ENCODE measurements at places on chromosomes 1 and 21. TPM values are rescaled to one million over a fixed set of nuclear protein-coding genes. Genes with fewer than 3 reads are reported as not detected.

- DNase-seq: no peak
These were observed 15.4 kb upstream of the GPR37L1 start for GRCh38 chr1:202107321-202107761.

DNA sequence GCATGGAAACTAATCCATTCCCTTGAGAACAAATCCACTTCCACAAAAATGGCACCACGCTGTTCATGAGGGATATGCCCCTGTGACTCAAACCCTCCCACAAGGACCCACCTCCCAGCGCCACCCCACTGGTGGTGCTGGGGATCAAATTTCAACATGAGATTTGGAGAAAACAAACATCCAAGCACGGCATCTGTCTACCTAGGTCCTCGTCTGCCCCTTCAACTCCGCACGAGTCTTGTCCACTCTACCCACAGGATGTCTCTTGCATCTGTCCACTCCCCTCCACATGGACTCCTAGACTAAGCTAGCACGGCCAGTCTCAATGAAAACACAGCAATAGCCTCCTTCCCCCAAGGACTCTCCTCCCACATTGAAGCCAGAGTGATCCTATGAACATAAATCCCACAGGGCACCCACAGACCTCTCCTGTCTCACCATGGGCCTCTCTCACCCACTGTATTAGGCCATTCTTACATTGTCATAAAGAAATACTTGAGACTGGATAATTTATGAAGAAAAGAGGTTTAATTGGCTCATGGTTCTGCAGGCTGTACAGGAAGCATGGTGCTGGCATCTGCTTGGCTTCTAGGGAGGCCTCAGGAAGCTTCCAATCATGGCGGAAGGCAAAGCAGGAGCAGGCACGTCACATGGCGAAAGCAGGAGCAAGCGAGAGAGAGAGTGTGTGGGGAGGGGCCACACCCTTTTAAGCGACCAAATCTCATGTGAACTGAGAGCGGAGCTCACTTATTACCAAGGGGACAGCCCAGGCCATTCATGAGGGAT lies 101.4 kb downstream of the TOMM20 start:
- DNase-seq: no peak

Gene GUCA2A
- total RNA-seq: not detected

DNA sequence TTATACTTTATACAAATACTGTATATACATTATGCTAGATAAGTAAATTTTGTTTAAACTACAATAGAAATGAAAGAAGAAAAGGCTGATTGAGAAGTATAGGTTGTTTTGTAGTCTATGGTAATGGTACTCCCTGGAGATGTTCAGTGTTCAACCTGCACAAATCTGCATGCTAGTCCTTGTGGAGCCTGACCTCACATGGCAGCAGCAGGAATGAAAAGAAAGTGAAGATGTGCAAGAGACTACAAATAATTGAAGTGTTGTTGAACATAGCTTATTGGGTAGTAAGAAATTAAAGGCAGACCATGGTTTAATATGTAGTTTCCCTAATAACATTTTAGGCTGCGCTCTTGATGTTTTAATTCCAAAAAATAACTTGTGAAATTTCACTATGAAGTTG lies 201.2 kb downstream of the TGFB2 start:
- DNase-seq: no peak

- DNase-seq: no peak
These were observed 31.5 kb downstream of the OLIG1 start for GRCh38 chr21:33101300-33101911.

GRCh38 chr1:71635568-71635967 lies 554.7 kb upstream of the ZRANB2 start:
- no peak for DNase-seq

Gene ST6GALNAC5
- total RNA-seq: 24.8 TPM

DNA sequence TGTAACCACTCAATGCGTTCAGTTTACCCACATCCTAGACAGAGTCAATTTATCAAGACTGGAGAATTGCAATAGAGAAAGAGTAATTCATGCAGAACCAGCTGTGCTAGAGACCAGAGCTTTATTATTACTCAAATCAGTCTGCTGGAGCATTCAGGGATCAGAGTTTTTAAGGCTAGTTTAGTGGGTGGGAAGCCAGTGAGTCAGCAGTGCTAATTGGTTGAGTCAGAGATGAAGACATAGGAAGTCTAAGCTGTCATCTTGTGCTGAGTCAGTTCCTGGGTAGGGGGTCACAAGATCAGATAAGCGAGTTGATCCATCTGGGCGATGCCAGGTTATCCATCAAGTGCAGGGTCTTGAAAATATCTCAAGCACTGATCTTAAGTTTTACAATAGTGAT lies 499.6 kb downstream of the MRPL39 start:
- peak; percentile 49 for DNase-seq

Gene FAM167B
- total RNA-seq: 0.18 TPM

DNA sequence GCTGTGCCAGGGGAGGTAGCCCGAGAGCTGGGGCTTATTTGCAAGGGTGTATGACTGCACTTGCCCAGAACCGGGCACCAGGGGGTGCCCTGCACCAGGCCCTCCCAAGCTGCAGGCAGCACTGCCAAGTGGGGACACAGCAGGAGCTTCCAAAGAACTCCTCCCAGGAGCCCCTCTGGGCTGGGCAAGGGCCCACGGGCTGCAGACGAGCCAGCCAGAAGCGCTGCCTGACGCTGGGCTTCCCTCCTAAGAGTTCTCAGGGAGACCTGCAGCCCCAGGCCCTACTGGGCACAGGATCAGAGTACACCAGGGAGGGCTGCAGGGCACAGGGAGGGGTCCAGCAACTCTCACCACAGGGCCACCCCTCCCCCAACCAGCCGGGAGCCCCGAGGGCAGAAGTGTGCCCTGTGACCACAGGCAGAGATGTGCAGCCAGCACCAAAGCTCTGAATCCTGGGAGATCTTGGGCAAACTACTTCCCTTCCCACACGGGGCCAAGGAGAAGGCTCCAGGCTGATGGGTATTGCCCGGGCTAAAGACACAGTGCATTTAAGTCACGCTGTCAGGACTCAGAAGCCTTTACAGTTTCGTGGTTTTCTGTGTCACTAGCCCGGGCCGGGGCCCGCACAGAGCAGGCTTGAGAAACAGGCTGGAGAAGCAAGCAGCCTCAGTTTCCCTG lies 63.4 kb downstream of the KCNAB2 start:
- DNase-seq: no peak

Gene IFI44L
- 31.8 TPM for total RNA-seq

GRCh38 chr1:115325874-115326273 lies 12.2 kb downstream of the NGF start:
- no peak for DNase-seq

GRCh38 chr1:172662464-172663109 lies 3.7 kb downstream of the FASLG start:
- DNase-seq: peak; percentile 70

Gene HES5
- total RNA-seq: 0.85 TPM

- no peak for DNase-seq
These were observed 33.1 kb upstream of the EXOSC10 start for GRCh38 chr1:11132563-11133293.

GRCh38 chr1:158422212-158422611 lies 3.8 kb downstream of the OR10K2 start:
- no peak for DNase-seq

DNA sequence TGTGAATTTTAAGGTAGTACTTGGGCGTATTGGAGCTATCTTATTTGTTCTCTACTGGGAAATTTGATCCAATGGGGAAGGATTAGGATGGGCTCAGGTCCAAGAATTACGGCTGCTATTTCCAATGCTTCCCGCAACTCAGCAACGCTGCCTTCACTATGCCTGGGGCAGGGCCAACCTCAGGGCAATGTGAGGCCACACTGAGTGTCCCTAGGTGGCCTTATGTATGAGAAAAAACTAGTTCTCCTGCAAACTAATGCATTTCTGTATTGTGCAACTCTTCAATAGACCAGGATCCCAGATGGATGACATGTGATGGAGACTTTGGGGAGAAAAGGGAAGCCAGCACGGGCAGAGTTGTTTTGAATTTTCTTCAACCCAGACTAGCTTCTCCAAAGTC lies 168.1 kb downstream of the DUSP10 start:
- no peak for DNase-seq

- no peak for DNase-seq
These were observed 62.5 kb downstream of the PRKAB2 start for GRCh38 chr1:147109762-147110161.

DNA sequence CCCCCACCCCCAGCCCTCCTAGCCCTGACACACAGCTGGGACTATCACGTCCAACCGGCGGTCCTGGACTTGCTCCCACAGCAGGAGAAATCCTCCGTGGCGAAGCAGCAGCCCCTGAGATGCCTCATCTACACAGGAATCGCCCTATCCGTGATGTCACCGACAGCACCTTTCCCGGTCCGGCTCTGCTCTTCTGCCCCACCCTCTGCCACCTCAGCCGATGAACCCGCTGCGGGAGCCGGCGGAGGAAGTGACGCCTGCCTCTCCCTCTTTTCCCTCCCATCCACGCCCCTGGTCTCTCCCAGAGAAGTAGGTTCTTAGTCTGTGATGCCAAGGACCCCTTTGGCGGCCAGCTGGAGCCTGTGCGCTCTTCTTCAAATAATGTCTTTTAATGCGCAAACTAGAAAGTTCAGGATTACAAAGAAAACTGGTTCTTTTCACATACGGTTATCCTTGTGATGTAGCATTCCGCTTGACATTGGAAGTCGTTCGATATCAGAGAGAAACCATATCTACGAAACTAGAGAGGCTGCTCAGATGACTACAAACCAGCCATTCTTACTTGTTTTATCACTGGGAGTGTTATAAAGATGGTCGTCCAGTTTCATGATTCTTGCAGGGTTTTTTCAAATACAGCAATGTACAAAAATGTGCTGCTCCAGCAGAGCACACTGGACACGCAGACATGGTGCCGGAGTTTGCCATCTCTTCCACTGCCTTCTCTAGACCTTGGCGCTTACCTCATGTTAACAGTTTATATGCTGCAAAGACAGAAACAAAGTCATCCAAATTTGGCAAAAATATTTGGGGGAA lies 120.3 kb downstream of the PPIAL4G start:
- peak; percentile 79 for DNase-seq

GRCh38 chr1:28026329-28026728 lies 62.1 kb downstream of the EYA3 start:
- DNase-seq: no peak

DNA sequence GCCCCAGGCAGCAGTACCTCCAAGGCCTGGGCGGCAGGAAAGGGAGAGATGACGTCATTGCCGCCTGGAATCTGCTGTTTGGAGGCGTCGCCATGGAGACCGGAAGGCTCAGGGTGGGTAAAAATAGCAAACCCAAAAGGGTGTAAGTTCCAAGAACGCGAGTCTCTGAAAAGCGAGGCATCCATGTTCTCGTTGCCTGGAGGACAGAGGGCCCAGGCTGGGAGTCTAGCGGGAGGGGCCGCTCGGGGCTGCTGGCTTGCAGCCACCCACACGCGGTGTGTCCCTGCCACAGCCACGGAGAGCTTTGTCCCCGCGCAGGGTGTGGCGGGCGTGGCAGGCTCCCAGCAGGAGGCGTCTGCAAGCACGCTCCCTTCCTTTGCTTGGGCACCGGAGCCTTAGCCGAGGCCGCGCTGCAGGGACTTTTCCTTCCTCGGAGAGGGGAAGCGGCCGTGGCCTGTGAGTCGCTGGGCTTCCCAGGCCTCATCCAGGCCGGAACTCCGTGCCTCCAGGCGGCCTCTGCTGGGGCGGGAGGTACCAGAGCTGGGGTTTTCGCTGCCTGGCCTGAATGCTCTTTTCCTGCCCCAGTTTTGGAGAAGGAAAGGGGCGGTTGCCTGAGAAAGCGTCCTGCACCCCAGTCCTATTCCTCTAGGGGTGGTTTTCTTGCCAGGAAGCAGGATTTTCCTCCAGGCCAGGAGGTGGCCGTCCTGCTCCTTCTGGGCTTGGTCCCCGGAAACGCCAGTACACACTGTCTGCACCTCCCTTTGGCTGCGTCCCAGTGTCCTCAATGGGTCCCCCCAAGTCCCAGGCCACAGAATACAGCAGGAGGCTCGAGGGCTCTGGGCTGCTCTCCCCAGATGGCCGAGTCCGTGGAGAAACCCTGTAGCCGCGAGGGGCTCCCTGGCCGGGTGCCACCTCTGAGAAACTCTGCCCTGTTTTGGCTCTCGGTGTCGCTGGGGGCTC lies 15.3 kb upstream of the SKI start:
- peak; percentile 86 for DNase-seq

GRCh38 chr1:84700070-84700469 lies 9.8 kb upstream of the SSX2IP start:
- no peak for DNase-seq

Gene PIAS3
- total RNA-seq: 32.3 TPM

- no peak for DNase-seq
These were observed 1.1 kb downstream of the COL9A2 start for GRCh38 chr1:40315795-40316594.

Gene PTGS2
- total RNA-seq: 40.7 TPM

DNA sequence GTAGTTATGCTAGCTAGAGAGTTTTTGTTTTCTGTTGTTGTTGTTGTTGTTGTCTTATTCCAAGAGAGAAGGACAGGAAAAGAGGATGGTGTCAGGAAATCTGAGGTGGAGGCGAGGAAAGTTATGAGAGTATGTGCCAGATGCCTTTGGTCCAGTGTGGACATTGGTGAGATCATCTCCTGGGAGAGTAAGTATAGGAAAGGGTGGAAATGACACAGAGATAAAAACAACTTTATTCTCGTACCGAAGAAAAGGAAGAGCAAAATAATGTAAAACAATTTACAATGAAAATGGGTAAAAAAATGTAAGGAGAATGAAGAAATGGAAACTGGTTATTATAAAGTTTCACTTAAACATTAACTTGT lies 97.4 kb upstream of the ADGRL2 start:
- DNase-seq: no peak

DNA sequence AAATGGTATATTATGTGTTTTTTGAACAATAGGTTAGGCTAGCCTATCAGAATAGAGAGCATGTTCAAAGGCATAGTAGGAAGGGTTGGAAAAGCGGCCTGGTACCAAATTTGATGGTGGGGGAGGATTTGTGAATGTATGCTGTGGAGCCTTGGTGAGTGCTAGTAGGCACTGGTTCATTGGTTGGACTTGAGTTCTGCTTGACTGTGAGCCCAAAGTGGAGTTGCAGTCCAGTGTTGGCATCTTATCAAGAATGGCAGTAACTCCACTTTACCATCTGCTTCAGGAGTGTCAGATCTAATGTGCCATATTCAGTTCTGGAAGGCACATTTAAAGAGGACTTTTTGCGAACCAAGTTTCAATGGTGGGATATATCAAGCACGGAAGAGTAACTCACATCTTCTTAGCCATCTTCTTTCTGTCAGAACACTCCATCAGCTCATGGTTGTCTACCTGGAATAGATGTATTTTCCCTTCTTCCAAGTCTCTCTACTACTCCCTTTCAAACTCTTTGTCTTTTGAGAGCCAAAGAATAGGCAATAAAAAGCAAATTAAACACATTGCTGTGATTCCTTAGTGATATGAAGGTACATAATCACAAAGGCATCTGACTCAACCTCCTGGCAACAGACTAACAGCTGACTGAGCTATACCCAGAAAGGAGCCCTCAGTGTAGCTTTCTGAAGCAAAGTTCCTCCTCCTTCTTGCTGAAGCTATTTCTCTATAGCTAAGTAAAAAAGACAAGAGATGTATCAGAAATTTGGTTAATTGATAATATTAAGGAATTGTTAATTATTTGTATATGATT lies 21.7 kb downstream of the LRRC8B start:
- DNase-seq: peak; percentile 59

DNA sequence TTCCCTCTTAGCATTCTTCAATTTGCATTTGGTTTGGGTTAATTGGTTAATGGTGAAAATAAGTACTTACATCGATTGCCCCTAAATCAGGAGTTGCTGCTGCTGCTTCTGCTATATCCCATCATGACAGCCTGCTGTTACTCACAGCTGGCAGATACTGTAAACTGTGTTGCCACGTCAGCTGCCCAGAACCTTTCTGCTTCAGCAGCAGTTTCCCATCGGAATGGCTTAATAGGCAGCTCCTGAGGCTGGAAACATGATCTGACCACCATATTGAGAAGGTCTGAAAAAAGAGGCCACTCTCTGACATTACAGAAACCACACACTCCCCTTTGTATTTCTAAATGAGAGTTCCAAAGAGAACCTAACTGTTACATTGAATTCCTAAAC lies 14.3 kb upstream of the SEC16B start:
- peak; percentile 73 for DNase-seq

Measured in foreskin keratinocyte (primary cell).